Activated CD4-positive, CD25-positive, alpha-beta regulatory T cell (primary cell): ENCODE measurements at places on chromosomes 7 and 10.

- no peak for DNase-seq
Measured at GRCh38 chr7:127710635-127711034, 58.6 kb downstream of the SND1 start.

DNA sequence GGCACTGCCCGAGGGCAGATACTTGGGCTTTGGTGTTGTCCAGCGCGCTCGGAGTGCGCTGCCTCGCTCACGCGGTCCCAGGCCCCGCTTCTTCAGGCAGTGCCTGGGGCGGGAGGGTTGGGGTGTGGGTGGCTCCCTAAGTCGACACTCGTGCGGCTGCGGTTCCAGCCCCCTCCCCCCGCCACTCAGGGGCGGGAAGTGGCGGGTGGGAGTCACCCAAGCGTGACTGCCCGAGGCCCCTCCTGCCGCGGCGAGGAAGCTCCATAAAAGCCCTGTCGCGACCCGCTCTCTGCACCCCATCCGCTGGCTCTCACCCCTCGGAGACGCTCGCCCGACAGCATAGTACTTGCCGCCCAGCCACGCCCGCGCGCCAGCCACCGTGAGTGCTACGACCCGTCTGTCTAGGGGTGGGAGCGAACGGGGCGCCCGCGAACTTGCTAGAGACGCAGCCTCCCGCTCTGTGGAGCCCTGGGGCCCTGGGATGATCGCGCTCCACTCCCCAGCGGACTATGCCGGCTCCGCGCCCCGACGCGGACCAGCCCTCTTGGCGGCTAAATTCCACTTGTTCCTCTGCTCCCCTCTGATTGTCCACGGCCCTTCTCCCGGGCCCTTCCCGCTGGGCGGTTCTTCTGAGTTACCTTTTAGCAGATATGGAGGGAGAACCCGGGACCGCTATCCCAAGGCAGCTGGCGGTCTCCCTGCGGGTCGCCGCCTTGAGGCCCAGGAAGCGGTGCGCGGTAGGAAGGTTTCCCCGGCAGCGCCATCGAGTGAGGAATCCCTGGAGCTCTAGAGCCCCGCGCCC, at the start of gene NPY:
Gene NPY (plus strand): TSS at position 294 of the 802 bp plus-strand sequence. CDS start 1,051 bp downstream, outside the sequence.
- DNase-seq = no peak

DNA sequence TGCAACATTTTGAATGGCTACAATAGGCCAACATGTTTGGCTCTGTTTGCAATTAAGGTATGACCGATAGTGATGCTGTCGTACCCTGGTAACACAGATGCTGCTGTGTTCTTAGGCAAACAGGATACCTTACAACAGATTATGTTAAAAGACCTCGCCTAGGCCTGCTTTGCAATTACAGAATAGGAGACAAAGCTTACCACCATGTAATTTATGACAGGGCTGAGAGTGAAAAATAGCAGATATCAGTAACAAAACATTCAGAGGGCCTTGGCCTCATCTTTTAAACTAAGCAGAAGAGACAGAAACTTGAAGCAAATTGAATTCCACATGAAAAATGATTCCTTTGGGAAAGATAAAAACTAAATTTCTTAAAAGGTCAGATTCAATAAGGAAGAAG, 29.4 kb upstream of the ABLIM1 start:
- no peak for DNase-seq

DNA sequence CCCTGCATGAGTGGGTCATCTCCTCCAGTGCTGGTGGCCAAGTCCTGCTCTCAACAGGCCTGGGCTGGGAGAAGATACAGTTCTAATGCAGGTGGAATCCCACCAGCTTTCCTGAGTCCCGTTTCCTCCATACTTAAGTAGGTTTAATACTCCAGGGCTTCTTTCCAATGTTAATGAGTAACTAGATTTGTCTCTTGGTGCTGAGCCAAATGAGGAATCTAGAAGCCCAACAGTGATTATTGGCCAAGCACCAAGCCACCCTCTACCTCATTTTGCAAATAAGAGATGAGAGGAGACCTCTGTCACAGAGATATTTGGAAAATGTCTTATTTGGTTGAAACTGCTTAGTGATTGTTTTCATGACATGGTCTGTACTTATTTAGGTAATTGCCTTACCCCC, 37.1 kb downstream of the STARD3NL start:
- no peak for DNase-seq

- DNase-seq = no peak
Measured at GRCh38 chr7:4833691-4834600, 27.9 kb downstream of the PAPOLB start.
